Left kidney (tissue), 8 donors: ENCODE measurements at places on chromosomes 7 and 10.

DNA sequence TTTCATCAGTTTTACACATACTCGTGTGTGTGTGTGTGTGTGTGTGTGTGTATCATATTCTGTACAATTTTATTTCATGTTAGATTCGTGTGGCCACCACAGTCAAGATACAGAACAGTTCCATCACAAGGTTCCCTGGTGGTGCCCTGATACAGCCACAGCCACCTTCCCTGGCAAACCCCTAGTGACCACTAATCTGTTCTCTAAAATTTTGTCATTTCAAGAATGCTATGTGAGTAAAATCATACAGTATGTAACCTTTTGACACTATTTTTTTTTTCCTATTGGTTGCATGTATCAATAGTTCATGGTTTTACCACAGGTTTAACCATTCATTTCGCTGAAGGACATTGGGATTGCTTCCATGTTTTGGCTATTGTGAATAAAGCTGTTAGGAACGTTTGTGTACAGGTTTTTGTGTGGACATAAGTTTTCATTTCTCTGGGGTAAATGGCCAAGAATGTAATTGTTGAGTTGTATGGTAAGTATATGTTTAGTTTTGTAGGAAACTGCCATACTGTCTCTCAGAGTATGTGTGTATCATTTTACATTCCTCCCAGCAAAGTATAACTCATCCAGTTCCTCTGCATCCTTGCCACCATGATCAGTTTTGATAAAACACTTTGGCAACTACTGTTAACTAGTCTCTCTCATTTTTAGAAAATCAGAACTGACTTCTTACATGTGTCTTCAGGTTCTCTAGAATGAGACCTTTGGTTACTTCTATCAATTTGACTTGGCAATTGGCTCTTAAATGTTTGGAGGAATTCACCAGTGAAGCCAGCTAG is 20.6 kb downstream of the KLHDC10 start:
- no peak for DNase-seq

GRCh38 chr10:83816942-83817341 is 322.4 kb upstream of the GHITM start:
- DNase-seq, result no peak

DNA sequence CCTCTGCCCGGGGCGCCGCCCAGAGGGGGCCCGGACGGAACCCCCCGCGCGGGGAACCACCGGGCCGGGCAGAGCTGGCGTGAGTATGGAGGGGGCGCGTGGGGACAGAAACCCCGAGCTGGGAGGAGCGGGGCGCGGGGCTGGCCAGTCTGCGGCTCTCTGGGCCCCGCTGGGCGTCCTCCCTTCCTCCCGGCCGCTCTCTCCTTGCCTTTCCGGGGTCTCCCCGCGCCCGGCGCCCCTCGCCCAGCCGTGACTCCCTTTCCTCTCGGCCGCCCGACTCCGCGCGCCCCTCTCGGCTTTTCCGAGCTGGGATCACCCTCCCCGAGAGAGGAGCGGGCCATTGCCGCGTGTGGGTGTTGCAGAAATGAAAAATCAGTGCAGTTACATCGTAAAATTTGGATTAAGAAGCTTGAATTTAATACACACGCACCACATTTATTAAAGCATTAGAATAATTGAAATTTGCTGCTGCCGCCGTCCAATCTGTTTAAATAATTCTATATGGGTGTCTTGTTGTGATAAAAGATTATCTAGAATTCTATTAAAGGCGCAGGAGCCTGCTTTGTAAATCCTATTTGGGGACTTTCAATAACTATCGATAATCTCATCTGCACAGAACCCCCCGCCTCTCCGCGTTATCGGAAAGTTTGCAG is 9.1 kb downstream of the UNCX start:
- no peak for DNase-seq

DNA sequence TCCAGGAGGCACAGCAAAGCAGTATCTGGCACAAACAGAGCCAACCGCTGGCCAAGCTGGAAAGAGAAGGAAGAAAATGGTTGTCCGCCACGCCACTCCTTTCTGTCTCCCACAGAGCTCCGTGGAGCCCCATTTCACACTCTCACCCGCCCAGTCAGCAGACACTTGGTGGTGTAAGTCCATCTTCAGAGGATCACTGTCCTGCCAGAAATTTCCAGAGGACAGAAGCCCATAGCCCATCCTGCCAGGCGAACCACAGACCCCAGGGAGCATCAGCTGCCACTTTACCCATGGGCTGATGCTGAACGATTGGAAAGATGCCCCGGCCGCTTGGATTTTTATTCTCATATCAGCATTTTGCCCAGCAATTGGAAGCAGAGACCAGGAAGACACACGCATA is 144.7 kb upstream of the LYZL2 start:
- no peak for DNase-seq

- no peak for DNase-seq
Observed at GRCh38 chr7:117774943-117775342, 98.3 kb downstream of the CTTNBP2 start.

GRCh38 chr10:96441987-96442643 is 71.6 kb downstream of the TLL2 start:
- DNase-seq, result no peak

GRCh38 chr10:83539528-83540308 is 599.6 kb upstream of the GHITM start:
- peak; percentile 18 for DNase-seq

DNA sequence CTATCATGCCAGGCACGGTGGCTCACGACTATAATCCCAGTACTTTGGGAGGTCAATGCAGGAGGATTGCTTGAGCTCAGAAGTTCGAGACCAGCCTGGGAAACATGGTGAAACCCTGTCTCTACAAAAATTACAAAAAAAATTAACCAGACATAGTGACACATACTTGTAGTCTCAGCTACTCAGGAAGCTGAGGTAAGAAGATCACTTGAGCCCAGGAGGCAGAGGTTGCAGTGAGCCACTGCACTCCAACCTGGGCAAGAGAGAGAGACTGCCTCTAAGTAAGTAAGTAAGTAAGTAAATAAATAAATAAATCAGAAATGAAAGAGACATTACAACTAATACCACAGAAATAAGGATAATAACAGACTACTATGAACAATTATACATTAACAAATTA is 36.2 kb downstream of the PDLIM1 start:
- no peak for DNase-seq

GRCh38 chr7:153509768-153510167 is 542.4 kb upstream of the DPP6 start:
- no peak for DNase-seq

DNA sequence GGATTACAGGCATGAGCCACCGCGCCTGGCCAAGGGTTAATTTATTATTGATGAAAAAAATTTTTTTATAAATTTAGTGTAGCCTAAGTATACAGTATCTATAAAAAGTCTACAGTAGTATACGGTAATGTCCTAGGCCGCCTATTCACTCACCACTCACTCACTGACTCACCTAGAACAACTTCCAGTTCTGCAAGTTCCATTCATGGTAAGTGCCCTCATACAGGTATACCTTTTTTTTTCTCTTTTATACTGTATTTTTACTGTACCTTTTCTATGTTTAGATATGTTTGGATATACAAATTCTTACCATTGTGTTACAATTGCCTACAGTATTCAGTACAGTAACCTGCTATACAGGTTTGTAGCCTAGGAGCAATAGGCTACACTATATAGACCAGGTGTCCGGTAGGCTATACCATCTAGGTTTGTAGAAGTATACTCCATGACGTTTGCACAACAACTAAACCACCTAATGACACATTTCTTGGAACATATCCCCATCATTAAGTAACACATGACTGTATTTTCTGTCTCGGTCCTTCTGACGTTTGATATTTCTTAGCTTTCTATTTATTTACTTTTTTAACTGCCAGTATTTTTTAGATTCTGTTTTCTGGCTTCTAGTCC is 23.4 kb downstream of the IRF5 start:
- no peak for DNase-seq

DNA sequence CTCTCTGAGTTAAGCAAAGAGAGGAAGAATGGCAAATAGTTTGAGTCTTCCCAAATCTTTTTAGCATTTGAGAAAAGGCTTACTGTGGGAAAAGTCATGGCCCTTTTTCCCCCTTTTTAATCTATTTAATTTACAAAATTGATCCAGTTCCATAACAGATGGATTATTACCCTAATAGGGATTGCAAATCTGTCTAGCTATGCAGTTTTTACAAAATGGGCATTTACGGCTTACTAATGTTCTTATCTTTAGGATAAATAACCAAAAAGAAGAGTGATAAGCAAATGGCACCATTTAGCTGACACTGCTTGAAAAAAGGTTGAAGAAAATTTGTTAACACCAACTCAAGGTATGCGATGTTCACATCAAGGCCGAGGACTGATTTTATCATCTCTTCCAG is 169.7 kb downstream of the SKAP2 start:
- no peak for DNase-seq

DNA sequence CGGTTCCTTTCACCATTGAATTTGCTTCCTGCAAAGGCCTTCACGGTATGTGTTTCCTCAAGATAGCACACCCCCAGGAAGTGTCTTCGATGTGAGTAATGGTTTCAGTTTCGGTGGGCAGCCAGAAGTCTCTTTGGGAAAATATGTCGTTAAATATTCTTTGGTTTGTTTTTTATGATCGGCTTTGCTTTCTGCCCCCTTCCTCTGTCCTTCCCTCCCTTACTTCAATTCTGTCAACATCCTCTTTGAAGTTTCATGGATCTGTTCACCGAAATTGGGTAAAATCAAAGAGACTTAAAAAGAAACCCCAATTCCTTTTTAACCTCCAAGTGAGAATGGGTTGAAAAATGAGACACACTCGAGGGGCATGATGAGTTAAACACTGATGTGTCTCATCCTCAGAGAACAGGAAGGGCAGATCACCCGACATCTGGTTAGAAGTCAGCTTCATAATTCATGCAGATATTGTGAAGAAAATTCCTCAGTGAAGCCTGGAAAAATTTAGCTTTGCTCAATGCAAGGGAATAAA is 170.8 kb upstream of the HABP2 start:
- DNase-seq, result no peak

GRCh38 chr10:94496646-94497045 is 48.9 kb upstream of the HELLS start:
- no peak for DNase-seq

- no peak for DNase-seq
Observed at GRCh38 chr7:732556-732955, 5.5 kb upstream of the PRKAR1B start.

DNA sequence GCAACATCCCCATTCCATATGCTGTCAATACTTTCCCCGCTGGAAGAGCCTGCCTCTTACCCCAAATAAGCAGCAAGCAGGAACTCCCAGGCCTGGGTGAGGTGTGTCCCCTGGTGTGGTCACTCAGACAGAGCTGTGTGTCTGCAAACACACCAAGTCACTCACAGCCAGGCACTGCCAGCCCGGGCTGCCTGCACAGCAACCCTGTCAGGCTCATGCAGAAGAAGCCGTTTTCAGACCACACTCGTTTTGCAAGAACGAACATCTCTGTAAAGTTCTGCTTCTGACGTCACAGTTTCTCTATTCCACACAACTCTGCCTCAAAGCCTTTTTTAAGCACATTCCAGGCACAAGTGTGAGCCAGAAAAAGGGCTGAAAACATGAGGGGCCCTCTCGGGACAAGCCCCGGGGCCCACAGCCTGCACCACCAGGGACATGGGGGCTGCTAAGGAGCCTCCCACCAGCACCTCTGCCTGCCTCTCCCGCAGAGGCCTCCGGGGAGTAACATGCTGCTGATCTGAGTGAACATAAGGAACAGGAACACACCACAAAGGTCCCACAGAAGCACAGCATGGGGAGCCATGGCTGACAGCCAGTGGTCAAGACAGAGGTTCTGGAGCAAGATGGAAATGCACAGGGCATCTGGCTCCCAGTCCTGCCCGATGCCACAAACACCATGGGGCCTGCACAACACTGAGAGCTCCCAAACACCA is 11.4 kb downstream of the PTPRN2 start:
- no peak for DNase-seq

DNA sequence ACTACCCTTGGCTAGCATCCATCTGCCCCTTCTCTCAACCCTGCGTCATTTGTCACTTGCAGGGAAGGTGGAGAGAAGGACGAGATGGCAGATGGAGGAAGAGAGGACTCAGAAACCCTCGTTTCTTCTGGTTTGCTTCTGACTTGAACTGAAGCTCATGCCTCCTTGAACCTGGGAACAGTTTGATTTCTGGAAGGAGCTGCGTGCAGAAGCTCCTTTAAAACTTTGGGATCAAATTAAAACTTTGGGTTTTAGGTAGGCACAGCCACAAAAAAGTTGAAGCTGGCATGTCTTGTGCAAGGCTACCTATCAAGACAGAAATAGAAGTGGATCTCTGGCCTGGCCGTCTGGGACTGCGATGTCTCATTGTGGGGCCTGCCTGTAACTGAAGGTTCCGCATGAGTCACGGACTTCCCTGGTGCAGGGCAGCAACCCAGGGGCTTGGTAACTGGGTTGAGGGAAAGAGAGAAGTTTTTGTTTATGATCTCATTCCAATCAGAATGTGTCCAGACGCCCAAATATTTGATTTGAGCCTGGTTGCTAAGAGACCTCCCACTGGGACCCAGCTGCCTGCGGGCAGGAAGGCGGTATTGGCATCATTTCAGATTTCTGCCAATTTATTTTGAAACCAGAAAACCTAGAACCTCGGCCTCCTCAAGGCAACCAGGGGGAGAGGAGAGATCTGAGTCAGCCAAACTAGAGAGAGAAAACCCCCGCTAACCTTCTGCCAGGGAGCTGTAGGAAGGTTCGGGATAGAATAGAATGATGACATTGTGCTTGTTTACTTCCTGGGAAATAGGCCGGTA is 15.8 kb upstream of the CAMK1D start:
- DNase-seq, result no peak

DNA sequence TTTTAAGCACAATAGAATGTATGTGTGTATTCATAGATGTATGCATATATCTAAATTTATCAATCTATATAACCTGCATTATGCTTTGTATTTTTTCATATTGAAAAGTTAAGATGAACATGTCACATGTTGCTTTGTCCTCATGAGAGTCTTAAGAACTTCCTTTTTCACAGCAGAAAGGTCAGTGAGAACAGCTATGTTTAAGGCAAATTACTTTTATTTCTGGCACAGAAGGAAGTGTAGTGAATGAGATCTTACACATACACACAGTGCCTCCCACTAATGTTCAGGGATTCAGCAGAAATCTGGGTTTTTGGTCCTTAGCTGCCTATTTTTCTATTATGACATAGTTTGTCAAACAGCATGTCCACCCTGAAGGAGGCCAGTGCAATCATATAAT is 134.8 kb downstream of the TMEM26 start:
- no peak for DNase-seq

- DNase-seq, result no peak
Observed at GRCh38 chr7:24778543-24779282, 21.4 kb upstream of the GSDME start.

GRCh38 chr7:90465816-90466215 is 3.6 kb upstream of the PTTG1IP2 start:
- DNase-seq, result no peak
